ENCODE measurements at places on chromosomes 2 and 18.

GRCh38 chr2:31660165-31660564 is 79.4 kb upstream of the SRD5A2 start:
- no peak for DNase-seq

DNA sequence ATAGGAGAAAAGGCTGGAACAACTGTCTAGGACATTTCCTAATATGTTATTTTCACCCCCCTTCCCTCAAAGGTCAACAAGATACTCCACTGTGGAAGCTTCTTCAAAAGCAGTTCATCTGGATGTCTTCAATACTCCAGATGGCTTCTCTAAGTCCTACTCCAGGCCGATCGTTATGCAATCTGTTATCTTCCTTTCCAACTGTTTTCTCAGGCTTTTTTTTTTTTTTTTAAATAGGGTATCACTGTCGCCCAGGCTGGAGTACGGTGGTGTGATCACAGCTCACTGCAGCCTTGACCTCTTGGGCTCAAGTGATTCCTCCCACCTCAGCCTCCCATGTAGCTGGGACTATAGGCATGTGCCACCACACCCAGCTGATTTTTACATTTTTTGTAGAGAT is 26.3 kb downstream of the ATP8B1 start:
- no peak for DNase-seq

DNA sequence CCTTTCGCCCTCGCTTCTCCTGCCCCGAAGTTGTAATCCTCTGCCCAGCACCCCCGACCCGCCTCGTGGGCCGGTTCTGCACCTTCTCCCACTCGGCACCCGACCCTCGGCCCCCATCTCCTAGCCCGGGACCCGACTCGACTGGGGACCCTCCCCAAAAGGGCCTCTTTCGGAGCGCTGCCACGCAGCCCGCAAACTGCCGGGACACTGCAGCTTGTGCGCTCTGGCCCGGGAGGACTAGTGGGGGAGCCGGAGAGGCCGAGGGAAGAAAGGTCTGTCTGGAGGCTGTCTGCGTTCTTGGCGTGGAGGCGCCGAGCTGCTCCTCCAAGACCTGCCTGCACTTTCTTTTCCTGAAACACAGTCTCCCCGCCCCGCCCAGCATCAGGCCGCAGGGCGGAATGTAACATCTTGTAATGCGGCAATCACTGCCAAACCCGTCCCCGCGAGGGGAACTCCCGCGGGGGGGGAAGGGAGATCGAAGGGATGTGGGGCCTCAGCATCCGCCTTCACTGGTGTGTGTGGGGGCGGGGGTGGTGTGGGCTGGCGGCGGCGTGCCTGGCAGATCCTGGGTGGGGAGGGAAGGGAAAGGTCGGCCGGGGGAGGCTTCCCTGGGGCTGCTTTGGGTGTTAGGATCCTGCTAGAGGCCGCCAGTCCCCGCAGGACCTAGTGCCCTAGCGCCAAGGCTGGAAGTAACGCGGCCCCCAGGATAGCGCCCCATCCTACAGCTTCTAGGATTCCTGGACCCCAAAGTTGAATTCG is 7.4 kb downstream of the DLX2 start:
- DNase-seq, result no peak

GRCh38 chr18:28045880-28046279 is 131.1 kb downstream of the CDH2 start:
- no peak for DNase-seq

DNA sequence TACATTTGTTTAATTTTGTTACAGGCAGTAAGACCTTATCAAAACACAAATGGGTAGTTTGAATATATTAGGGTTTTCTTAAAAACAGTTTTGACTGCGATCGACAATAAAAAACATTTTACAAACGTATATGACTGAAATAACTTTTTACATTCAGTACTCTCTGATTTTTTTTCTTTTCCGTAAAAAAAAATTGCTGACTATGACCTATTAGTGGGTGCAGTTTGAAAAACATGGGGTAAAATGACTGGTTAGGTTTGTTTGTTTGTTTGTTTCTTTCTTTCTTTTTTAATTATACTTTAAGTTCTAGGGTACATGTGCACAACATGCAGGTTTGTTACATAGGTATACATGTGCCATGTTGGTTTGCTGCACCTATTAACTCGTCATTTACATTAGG is 36.9 kb downstream of the EPC2 start:
- no peak for DNase-seq

GRCh38 chr2:3051266-3051665 is 326.4 kb downstream of the EIPR1 start:
- no peak for DNase-seq

DNA sequence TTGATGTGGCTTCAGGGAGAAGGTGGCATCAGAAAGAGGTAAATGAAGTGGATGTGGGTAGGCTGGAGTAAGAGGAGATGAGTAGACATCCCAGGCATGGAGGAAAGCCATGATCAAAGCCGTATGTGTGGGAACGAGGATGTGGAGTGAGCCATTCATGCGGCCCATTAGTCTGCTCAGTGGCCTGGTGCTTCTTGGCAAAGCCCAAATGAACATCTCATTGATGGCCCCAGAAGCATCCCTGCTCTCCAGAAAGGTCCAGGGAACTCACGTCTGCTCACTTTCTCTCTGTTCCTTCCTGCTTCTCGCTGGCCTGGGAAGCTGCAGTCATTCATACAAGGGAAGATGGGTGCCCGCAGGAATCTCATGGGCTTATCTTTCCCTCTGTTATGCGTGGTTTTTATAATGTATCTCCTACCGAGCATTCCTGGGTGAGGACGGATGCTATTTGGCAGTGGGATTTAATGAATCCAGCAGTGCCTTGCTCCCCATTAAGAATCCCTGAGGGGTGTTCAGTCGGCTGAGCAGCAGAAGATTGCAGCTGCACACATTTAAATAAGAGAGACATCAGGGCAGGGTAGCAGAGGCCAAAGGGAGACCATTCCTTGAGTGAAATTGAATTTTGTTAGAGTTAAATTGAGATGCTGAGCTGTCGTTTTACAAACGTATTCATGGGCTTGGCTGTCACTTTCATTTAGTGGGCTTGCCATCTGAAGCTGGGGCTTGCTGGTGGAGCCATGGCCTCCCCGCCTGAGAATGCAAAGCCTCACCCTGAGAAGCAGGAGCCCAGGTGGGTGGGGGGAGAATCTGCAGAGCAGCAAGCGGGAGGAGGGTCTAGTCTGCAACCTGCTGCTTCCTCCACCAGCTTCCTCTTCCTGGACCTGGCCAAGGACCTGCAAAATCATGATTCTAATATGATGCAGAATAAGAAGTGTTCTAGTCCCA is 64.5 kb downstream of the LYPD1 start:
- no peak for DNase-seq

- no peak for DNase-seq
Observed at GRCh38 chr18:22185771-22186386, 16.5 kb downstream of the GATA6 start.

- no peak for DNase-seq
Observed at GRCh38 chr18:2847317-2848246, 776 bp downstream of the EMILIN2 start.

DNA sequence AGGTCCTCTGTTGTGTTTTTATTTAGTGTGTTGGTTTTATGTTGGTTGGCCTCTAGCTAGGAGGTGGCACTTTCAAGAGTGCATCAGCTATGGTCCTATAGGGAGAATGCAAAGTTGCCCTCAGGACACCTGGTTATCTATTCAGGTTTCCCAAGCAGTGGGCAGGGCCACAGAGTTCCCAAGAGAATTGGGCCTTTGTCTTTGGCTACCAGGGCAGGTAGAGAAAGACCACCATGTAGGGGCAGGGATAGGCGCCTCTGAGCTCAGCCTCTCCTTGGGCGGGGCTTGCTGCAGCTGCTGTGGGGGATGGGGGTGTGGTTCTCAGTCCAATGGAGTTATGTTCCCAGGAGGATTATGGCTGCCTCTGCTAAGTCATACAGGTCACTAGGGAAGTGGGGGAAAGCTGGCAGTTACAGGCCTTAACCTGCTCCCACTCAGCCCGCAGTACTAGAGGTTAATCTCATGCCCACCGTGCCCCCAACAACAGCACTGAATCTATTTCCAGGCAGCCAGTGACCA is 26.0 kb downstream of the ABCB11 start:
- no peak for DNase-seq

DNA sequence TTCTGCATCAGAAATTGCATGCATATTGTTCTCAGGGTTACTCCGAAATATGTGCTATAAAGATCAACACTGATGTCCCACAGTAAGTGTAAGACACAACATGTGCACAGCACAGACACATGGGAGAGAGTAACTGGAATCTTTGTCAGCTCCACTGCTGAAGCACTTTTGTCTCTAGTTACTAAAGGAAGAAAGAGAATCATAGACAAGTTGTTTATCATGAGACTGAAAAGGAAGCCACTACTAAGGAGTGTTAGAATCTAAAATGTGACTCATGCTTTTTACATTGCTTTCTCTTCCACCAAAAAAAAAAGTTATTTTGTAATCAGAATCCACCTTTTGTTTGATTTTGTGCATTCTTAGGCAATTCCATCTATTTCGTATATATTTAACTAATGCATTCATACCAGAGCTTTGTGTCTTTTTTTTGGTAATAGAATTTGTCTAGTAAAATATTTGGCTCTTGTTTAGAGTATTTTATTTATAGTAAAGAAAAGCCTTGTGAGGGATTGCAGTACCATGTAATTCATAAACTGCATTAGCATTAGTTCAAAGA is 502.4 kb downstream of the FBXO15 start:
- DNase-seq, result no peak

DNA sequence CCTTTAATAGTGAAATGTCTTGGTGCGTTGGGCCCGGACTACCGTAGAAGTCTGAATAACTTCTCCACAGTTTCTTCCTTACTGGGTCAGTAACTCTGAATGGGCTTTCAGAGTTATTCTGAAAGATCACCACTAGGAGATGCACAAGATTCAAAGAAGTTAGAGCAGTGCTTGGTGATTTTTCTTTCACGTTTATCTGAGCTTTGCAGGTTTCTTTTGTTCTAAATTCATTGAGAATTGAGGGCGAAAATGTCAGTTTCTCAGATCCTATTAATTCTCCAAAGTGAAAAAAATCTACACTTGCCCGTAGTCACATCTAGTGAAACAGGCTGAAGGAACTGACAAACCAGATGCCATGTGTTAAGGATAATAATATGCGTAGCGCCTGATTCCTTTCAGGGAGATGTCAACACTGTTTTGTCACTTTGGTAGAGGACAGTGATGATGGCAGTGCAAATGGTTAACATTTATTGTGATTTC is 70.1 kb downstream of the QPCT start:
- peak; percentile 39 for DNase-seq

DNA sequence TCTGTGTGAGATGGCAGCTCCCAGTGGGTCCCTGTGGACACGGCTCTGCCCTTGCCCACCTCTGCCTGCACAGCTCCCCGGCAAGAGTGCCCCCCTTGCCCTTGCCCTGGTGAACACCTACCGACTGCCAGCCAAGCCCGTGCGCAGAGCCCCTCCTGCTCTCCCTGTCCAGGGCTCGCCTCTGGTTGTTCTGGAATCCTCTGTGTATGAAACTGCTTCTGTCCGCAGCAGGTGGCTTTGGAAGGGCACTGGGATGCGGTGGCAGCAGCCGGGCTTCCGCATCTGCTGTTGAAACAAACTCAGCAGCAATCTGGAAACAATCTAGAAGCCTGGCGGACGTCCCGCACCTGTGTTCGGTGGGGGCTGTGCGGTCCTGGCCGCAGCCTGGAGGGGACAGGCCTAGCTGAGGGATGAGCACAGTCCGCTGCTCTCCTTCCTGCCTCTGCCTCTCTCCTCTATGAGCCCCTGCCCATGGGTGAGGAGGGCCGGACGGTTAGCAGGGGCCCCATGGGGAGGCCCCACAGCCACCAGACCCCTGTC is 34.0 kb upstream of the KLF11 start:
- no peak for DNase-seq
